AML-193 (cell line): ENCODE measurements at places on chromosomes 1 and 21.

- no peak for DNase-seq
These were observed 15.2 kb upstream of the IGSF3 start for GRCh38 chr1:116682641-116683221.

DNA sequence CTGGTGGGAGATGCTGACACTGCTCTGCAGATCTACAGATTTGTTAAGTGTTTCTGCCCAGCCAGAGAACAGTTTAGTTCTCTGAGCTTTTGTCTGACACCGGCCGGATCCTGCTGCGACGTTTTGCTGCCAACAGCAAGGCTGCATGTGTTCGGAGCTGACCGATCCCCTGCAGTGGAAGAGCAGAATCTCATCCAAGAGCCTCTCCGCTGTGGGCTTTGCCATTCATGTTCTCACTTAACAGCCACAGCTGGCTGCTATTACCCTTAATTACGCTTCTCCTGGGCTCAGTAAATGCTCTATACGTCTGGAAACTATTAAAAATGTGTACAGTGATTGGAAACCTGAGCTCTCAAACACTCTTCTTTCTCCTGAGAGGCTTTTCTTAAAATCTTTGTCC is 105.3 kb downstream of the BCAR3 start:
- no peak for DNase-seq

GRCh38 chr1:172917972-172918371 is 132.8 kb downstream of the TNFSF18 start:
- no peak for DNase-seq

DNA sequence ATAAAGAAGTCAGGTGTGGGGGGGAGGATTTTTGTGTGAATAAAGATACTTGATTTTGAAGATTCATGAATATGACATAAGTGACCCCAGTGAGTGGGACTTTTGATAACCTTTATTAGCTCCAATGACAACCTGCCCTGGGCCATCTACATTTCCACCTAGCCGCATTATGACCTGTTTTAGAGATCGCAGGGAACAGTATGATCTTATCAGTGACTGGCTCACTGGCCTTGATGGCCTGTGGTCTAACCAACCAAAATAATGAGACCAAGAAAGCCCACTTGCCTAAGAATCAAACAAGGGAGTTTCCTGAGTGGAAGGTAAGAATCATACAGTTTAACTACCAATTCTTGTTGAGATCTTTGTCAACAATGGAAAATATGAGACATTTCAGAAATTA is 1.8 kb downstream of the ELAPOR1 start:
- no peak for DNase-seq

DNA sequence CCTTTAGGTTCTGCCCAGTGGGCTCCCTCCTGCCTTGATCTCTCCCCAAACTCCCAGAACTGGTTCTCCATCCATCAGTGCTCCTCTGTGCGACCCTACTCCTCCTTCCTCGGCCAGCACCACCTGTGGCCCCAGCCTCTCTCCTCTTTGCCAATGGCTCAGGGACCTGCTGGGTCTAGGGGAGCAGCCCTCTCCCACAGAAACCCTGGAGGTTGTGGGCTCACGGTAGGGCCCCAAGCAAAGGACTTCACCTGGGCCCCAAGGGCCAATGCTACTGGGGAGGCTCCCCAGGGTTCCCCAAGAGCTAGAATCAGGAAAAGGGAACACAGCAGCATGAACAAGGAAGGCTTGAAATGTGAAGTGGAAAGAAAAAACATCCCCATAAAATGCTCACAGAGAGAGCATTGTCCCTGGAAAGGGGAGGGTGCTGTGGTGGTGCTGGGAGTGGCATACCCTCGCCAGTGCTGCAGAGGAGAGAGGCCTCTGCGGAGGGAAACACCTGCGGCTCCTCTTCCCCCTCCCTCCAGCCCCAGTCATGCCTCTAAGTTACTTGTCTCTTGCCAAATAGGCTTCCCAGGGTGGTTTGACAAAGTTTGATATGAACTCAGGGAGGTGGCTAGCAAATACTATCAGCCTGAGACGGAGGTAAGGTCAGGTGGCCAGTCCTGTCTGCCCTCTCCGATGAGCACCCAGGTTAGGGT is 2.5 kb downstream of the TMEM63A start:
- DNase-seq: no peak

GRCh38 chr1:205354259-205355074 is 2.3 kb downstream of the KLHDC8A start:
- peak; percentile 55 for DNase-seq

- DNase-seq: no peak
These were observed 16.1 kb downstream of the IFT25 start for GRCh38 chr1:53929246-53929960.

DNA sequence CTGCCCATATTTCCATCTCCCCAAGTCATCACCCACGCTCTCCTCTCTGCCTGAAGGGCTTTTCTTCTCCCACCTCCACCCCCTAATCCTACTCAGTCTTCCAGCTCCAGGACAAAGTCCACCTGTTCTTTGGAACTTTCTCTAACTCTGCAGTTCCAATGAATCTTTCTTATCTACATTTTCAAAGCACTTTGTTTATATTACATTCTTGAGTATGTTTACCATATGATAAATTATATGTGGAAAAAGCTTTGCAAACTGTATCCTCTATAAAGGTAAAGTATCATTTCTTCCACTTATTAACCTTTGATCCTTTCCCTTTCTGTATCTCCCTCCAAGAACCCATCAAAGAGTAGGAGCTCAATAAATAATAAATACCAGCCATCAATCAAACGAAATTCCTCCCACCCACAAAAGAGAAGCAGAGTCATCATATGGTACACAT is 39.7 kb downstream of the TTC13 start:
- no peak for DNase-seq

DNA sequence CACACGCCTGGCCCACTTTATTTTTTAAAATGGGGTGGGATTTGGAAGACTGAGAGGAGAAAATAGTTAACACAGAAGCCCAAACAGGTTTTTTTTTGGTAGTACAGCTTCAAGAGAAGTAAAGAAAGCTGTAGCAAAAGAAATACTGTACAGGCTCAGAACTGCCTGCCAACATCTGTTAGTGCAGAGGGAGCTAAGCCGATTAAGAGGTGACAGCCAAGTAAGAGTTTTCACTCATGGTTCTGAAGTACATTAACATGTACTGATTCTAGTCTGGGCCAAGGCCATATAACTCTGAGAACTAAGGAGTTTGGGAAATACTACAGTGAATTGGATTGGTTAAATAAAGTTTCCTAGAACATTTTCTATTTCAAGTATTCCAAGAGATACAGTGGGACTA is 51.6 kb downstream of the EIF2B3 start:
- DNase-seq: no peak

DNA sequence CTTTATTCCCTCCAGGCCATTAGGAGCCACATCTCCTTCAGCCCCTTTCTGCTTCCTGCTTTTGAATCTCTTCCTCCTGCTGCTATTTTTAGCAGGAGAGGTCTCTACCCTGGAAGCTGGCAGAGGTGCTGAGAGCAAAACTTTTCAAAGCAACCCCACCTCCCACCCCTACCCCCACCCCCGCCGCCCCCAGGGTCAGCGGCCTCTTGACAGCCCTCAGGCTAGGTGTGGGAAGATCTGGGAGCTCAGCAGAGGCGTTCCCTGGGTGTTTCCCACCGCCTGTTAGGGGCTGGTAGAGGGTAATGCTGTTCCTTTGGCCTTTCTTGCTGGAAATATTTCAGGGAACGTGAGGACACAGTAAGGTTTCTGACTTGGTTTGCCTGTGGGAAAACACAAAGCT is 112.5 kb upstream of the CACHD1 start:
- DNase-seq: no peak

- no peak for DNase-seq
These were observed 49.4 kb downstream of the ILDR2 start for GRCh38 chr1:166925810-166926478.

- DNase-seq: no peak
These were observed 203.9 kb downstream of the HIVEP3 start for GRCh38 chr1:41714638-41715389.

GRCh38 chr1:215052256-215053015 is 30.1 kb upstream of the KCNK2 start:
- DNase-seq: no peak

- DNase-seq: no peak
These were observed 764.4 kb downstream of the ADGRL2 start for GRCh38 chr1:82565146-82565545.

DNA sequence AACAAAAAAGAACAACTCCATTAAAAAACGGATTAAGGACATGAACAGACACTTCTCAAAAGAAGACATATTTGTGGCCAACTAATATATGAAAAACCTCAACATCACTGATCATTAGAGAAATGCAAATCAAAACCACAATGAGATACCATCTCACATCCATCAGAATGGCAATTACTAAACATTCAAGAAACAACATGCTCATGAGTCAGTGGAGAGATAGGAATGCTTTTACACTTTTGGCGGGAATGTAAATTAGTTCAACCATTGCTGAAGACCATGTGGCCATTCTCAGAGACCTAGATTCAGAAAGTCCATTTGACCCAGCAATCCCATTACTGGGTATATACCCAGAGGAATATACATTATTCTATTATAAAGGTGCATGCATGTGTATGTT is 1442.6 kb upstream of the B3GALT2 start:
- no peak for DNase-seq

DNA sequence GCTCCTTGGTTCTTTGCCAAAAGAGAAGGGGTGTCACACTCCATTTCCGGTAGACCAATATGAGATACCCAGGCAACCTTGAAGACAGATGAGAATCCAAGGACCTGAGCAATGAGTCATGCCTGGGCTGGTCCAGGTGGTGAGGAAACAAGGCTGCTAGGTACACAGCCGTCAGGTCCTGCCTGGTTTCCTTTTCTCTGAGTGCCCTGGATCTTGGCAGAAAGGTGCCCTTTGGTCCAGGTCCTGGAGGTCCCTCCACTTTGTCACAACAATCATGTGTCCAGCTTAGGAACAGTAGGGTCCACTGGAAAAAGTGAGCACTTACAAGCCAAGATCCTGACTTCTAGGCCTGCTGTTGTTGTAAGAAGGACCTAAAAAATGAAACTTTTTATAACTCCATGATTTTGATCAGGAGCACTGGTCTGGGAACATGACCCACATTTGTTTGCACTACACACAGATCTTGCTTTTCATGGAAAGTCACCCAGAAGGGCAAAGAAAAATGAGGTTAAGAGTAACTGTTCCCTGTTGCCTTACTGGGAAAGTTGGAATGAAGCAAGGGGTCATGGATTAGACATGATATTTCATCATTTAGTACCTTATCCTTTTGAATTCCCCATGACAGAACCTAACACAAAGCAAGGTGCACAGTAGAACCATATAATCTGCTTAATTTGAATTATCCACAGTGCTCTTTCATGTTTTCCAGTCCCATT is 94.7 kb downstream of the PAPPA2 start:
- DNase-seq: no peak

DNA sequence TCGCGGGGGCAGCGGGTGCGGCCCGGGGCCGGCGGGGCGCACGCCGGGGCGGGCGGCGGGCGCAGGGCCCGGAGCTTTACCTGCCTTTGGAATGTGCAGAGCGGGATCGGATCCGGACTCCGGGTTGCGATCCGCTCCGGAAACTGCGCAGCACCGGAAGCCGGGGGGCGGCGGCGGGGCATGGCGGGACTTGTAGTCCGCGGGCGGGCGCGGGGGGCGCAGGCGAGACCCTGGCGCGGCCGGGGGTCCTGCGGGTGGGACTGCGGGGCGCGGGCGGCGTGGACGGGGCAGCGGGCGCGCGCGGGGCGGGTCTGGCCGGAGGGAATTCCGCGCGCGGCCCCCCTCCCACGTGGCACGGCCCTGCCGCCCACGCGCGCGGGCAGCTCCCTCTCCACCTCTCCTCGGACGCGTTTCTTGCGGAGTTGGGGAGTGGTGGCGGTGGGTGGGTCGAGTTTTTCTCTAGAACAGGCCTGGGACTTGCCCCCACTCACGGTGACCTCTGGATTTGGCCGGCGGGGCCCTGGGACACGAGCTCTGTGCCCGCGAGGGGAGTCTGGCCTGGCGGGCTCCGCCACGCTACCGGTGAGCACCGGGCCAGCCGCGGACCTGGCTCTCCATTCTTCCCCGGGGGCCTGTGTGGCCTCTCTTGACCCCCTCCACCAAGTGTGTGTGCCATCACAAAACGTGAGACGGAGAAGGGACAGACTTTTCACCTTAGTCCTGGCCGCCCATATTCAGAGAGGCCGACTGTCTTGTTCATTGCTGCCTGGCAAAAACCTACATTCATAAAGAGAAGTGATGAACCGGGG is at the start of gene PRDM15:
TSS of gene PRDM15 (minus strand) at position 155 of the 809 bp plus-strand sequence. CDS start 18,981 bp downstream, outside the sequence.
- DNase-seq: peak; percentile 39

- DNase-seq: no peak
These were observed 352.3 kb downstream of the RYR2 start for GRCh38 chr1:237394281-237394680.

- DNase-seq: no peak
These were observed 44.0 kb downstream of the ZBTB17 start for GRCh38 chr1:15931884-15932283.

DNA sequence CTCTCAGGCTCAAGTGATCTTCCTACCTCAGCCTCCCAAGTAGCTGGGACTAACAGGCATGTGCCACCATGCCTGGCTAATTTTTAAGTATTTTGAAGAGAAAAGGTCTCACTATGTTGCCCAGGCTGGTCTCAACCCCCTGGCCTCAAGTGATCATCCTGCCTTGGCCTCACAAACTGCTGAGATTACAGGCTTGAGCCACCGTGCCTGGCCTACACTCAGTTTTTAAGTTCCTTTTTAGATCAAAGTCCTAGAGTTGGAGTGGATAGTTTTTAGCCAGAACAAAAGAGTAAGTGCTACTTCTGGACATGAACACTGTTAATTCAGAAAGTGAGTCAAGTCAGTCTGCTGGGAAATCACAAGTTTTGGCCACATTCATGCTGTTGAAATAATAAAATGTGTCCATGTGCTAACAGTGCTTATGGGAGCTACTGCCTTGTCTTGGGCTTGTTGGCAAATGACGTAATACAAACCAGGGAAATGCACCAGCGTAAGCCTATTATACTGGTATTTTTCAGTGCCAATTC is 84.2 kb downstream of the NDUFS5 start:
- no peak for DNase-seq

DNA sequence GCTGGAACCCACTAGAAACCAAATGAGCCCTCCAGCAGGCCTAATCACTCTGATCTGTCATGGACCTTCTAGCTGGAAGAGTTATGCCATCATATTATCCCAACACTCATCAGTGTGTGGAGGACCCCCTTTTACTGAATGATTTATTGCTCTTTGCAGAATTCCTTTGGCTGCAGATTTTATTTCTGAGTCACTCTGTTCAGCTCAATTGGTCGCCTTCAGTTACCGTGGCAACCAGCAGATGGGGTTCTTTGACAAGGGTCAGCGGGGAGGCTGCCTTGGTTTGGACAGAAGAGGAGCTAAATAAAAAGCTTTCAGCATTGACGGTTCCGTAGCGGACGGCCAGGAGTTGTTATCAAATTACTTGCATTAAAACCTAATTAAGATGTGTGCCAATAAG is 220.1 kb downstream of the SDCCAG8 start:
- DNase-seq: no peak

GRCh38 chr21:34284666-34285065 is 79.1 kb upstream of the KCNE2 start:
- DNase-seq: no peak

GRCh38 chr1:3156936-3157335 is 87.9 kb downstream of the PRDM16 start:
- no peak for DNase-seq

GRCh38 chr1:68963353-68963752 is 466.5 kb upstream of the DEPDC1 start:
- DNase-seq: no peak
